ENCODE measurements at places on chromosomes 2 and 18.

- DNase-seq: no peak
These were observed 18.0 kb downstream of the PARD6G start for GRCh38 chr18:80229363-80229762.

- no peak for DNase-seq
These were observed 26.2 kb downstream of the PTPRM start for GRCh38 chr18:7593218-7593819.

DNA sequence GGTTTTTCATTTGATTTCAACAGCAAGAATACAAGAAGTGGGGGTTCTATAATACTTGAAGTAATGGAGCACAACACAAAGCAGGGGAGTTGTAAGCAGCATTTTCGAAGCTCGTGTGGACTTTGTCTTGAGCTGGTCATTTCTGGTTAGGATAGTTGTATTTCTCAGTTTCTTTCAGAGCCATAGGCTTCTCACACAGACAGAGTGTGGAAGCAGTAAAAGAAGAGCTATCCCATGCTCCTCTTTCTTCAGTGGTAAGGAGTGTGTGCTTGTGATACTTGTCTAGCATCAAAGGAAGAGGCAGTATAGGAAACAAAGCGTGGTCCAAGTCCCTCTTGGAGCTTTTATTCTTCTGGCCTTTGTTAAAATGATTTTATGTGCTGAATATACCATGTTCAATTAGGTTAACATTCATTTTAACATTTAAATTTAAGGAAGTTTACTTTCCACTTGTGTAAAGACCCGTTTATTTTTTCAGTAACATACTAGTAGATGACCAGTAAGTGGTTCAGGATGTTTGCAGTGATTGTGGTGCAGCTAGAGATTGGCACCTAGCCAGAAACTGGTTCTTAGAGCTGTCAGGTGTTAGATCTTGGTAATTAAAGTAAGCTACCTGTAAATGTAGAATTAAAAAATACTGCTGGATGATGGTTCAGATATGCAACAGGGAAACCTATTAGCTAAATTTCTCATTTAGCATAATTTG, 14.6 kb downstream of the CCNYL1 start:
- DNase-seq: peak; percentile 80

DNA sequence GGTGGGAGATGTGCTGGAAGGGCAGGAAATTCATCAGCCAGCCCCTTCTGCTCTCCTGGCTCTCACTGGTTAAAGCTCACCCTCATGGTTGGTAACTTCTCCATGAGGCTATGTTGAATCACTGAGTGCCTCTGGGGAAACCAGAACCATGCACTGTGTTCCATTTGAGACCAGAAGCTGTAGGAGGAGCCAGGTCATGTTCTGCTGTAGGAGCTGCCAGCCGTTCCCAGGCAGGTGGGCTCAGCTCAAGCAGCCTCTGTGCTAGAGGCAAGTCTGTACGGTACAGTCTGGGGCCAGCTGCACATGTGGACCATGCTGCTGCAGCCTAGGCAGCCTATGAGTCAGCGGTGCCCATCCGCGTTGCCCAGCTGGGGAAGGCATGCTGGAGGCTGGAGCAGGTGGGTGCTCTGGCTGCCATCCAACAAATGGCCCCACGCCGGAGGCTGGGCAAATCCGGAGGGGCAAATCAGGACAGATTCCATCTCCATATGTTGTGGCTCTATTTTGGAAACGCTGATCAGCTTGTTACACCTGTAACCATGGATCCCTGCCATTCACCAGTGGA, 22.0 kb upstream of the KCNF1 start:
- peak; percentile 72 for DNase-seq

DNA sequence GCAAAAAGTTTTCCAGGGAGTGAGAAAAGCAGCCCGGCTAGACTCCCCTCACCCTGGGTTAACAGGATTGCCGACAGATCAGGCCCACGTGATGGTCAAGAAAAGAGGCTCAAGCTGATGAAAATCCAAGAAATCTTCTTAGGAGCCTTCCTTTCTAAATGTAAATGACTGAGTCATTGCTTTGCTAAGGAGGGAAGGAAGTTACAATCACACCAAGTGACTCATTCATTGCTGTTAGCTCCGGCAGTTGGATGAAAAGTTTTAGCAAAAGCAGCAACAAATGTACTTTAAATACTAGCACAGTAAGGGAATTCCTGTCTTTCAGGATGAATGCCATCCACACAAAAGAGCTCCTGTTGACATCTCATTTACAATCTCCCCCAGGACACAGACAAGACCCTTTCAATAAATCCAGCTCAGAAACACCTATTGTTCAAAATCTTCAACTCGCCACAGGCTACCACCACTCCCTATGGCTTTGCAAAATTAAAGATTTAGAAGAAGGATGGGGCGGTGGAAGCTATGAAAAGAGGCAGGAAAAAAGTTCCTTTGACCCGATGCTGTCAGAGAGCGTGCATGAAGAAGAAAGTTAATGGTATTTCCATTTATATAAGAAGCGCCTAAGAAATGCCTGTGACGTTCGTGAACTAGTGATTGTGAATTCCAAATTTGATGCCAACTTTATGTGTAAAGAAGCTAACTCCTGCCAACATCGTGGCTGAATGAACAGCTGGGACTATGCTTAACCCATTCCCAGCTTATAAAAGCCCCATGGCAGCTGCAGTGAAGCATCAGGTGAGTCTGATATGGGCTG, 153.7 kb downstream of the TGIF1 start:
- no peak for DNase-seq

DNA sequence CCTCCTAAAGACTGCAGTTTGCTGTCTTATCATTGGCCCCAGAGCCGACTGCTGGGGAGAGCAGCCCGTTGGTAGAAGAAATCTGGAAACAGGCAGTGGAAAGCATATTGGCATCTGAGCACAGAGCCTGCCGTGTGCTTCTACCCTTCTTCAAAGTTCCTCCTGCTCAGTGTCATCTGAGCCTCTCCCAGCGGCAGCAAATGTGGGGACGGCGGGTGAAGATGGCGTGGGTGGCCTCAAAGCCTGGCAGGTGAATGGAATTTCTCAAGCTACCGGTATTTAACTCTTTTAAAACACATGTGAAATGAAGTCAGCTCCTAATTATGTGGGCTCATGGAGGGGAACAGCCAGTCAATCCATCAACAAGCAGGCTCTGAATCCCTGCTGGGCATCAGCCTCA, 181.6 kb upstream of the PXDN start:
- no peak for DNase-seq

DNA sequence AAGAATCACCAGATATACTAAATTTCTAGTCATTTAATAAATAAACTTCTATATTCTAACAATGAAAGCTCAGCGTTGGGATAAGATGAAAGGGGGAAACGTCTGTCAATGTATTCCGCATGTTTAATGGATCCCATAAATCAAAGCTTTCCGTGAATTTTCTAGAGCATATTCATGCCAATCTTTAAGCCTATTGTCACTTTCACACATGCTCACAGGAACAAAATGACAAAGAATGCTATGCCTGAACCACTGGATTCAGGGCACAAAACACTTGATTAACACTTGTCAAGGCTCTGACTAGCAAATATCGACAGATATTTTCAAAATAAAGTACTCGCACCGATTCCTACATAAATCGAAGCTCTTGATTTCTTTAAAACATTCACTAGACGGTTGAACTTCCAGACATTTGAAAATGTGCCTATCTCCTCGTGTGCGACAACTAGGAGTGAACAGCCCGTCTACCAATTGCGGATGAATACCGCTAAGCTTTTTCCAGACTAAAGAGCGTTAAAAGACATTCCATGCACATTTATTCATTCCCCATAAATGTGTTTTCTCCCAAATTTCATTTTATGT, 1.8 kb downstream of the TLK1 start:
- DNase-seq: peak; percentile 49

DNA sequence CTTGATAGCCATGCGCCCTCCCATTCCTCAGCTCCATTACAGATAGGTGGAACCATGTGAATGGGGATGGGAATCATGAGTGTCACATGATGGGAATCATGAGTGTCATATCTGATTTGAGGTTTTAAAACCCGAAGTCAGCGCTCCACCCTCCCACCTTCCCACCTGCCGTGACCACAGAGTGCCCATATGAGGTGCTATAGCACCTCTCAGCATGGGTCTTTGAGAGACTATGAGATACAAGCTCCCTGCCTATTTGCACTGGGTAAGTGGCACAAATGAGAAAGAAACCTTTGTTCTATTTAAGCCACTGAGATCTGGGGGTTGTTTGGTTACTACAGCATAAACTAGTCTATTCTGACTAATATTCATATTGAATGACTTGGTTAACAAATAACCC, 78.5 kb upstream of the PTPRM start:
- peak; percentile 21 for DNase-seq

- no peak for DNase-seq
These were observed 32.6 kb upstream of the KCMF1 start for GRCh38 chr2:84938194-84938879.

- DNase-seq: no peak
These were observed 36.7 kb downstream of the ASAP2 start for GRCh38 chr2:9243357-9243756.

GRCh38 chr2:72891091-72891818, 4.0 kb downstream of the SPR start:
- no peak for DNase-seq

DNA sequence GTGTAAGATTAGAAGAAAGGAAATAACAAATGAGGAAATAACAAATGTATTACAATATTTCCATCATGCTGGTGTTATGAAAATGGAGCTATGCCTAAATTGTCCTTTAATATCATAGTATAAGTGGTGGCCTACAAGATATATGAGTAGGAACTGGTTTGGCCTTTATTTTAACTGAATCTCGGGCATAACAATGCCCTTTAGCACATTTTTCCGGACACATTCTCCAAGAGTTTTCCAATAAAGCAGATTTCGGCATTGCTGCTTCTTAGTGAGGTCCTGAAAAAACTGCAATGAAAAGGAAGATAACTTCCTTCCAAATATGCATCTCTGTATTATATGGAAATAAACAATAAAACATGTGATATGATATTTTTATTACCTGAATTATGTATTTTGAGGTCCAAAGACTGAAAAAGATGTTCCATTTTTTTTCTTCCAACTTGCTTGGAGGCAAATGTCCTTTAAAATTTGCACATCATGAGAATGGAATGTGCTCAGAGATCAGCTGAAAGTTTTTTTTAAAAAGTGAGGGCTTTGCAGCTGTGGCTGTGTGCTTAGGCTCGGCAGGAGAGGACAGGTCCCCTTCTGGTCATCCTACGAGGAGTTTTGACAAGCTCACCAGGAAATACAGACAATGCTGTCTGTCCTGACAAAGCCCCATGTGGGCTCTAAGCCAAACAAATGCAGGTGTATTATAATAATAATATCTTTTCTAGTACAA, 132.3 kb upstream of the RND3 start:
- no peak for DNase-seq

GRCh38 chr18:48105317-48105716, 174.9 kb upstream of the SMAD2 start:
- no peak for DNase-seq

DNA sequence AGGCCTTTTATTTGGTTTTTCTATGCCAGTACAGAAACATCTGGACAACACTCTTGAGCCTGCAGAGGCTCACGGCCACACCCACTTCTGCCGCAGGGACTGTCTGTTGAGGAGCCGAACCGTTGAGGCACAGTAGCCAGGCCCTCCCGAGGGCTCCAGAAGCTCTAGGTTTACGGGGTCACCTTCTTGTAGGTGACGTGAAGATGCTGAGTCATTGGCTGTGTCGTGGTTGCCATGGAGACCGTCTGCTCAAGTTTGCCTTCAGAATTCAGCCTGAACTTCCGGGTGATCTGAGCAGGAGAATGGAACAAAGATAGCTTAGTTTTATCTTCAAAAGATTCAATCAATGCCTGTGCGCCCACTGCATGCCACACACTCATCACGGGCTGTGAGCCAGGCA, 25.9 kb downstream of the BOK start:
- DNase-seq: no peak

DNA sequence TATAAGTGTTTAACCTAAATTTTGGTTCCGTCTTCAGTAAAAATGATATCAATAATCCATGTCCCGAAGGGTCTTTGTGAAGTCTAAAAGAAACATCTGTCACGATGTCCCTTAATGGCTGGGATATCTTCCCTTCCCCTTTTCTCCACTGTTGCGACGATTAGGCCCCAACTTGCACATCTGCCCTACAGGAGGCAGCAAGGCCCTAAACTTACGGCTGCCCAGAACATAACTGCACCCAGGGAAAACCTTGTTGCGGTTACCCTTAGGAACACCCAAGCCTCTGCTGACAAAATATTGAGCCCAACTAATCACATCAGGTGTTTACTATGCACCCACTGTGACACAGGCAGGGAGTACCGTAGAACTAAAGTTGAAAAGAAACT, 1.3 kb upstream of the SMAD2 start:
- peak; percentile 40 for DNase-seq

DNA sequence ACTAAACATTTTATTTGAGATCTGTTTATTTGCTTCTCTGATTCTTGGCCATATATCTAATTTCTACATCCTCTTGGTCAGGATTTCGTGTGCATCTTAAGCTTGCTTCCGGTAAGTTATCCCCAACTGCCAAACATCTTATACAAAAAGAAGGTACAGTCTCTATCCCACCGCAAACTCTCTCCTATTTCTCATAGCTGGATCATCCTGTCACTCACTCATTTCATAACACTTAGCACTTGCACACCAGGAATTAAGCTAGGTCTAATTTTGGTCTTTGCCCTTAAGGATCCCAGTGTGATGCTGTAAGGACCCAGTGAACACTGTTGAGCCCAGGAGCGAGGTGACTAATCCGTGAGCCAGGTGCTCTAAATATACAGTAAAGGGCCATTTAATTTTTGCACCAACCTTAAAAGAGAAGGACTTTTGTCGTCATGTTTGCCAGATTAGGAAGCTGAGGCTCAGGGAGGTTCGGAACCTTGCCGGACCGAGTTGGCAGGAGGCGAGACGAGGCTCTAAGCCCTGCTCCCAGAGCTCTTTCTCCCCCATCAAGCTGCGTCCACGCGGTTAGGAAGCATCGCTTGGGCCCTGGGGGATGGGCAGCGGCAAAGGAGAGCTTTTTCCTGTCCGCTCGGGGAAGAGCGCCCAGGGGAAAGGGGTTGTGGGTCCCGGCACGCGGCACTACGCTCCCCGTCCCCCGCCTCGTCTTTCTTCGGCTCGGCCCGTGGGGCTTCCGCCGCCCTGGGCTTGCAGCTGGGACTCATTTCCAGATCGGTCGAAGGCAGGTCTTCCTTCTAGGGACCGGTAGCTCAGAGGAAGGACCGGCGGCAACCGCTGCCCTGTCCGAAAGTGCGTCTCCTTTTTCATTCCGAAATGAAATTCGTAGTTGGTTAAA, 4.1 kb upstream of the ITPRIPL1 start:
- DNase-seq: peak; percentile 34

- DNase-seq: no peak
These were observed 1455.5 kb downstream of the SUCLG1 start for GRCh38 chr2:83003555-83003954.

- no peak for DNase-seq
These were observed 42.7 kb downstream of the ZNF516 start for GRCh38 chr18:76452357-76452756.

GRCh38 chr2:45892425-45892745, 240.9 kb downstream of the PRKCE start:
- DNase-seq: no peak

GRCh38 chr18:79630281-79631095, 49.1 kb upstream of the CTDP1 start:
- DNase-seq: no peak

GRCh38 chr2:96870626-96871255, 861 bp upstream of the SEMA4C start:
- peak; percentile 8 for DNase-seq
